ENCODE measurements at places on chromosomes 3 and 15. TPM values are rescaled to one million over a fixed set of nuclear protein-coding genes. Genes with fewer than 3 reads are reported as not detected.

Gene KLF15
- 0.63 TPM for total RNA-seq

Gene MYNN
- 19.1 TPM for total RNA-seq

Gene GOLGA8A
- total RNA-seq = 8.3 TPM

Gene PPP1R14D
- total RNA-seq = not detected

Gene FETUB
- not detected for total RNA-seq

Gene CCNB2
- total RNA-seq = 33.4 TPM

Gene DLL4
- 103 TPM for total RNA-seq

Gene TMEM266
- total RNA-seq = not detected

Gene CYP1A1
- 5.5 TPM for total RNA-seq

Gene SERPINI2
- total RNA-seq = not detected

Gene SUCLG2
- 46.4 TPM for total RNA-seq

Gene LSMEM2
- total RNA-seq = not detected

Gene C3orf85
- not detected for total RNA-seq

Gene FHIT
- 0.18 TPM for total RNA-seq

Gene ANKUB1
- not detected for total RNA-seq

Gene CCR9
- total RNA-seq = not detected

Gene EAF2
- total RNA-seq = 3.1 TPM

Gene PLSCR5
- not detected for total RNA-seq

Gene C3orf22
- total RNA-seq = not detected

Gene ZNF662
- total RNA-seq = 0.36 TPM

Gene SGO1
- total RNA-seq = 5.2 TPM

Gene FBXO40
- not detected for total RNA-seq

Gene AGBL1
- total RNA-seq = not detected

Gene TP53BP1
- total RNA-seq = 56.0 TPM
